Epithelial cell of proximal tubule (primary cell): ENCODE measurements at places on chromosomes 3 and 15. TPM values are rescaled to one million over a fixed set of nuclear protein-coding genes. Genes with fewer than 3 reads are reported as not detected.

The PAQR5 gene
- 9.5 and 10.1 TPM in 2 replicates for total RNA-seq

DNA sequence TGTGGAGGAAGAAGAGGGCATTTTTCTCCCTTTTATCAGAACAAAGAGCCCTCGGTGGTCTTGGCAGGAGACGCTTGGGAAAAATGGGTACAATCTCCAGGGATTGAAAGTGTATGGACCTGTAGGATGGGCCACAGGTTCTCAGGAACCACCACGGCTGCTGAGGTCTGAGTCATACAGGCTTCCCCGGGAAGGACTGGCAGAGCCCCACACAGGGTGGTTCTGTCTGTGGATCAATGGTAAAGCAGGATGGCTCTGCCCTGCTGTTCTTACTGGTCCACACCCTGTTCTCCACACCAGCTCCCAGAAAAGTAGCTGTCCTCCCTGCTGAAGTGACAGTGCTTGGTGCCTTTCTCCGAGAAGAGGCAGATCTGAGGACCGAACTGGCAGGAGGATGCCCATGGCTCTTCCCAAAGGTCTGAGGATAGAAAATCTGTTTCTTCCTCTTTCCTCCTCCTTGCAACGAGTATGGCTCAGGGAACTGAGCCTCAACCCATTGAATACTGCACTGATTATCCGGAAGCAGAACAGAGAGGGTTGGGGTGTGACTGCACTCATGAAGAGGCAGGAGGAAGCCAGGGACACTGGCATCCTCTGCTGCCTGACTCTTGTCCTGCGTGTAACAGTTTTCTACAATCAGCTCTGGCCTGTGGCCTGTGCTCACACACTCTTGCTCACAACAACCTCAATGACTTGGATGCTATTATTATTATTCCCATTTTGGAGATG is 39.0 kb downstream of the KIF9 start:
- DNase-seq, result no peak

DNA sequence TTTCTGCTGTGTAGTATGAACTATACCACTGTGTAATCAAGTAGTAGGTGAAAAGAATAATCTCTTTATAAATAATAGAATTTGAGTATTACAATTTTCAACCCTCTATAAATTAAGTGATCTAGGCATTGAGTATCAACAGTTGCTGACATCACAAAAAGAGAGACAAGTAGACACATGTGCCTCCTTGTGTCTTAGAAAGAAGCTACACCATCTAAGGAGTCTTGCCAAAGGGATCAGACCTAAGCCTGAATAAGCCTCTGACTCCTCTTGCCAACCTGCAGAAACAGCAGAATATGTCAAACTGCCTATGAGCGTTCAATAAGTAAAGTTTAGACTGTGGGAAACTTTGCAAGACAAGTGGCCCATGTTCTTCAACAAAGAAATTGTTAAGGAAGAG is 5.8 kb upstream of the MTMR10 start:
- no peak for DNase-seq

The NRG4 gene
- not detected in 2 replicates for total RNA-seq

- DNase-seq, result no peak
Observed at GRCh38 chr3:107985496-107985895, 105.3 kb downstream of the CD47 start.

The AMIGO3 gene
- 0.07 and 0.86 TPM in 2 replicates for total RNA-seq

GRCh38 chr3:197023241-197023997 is 6.2 kb downstream of the MELTF start:
- DNase-seq, result no peak

DNA sequence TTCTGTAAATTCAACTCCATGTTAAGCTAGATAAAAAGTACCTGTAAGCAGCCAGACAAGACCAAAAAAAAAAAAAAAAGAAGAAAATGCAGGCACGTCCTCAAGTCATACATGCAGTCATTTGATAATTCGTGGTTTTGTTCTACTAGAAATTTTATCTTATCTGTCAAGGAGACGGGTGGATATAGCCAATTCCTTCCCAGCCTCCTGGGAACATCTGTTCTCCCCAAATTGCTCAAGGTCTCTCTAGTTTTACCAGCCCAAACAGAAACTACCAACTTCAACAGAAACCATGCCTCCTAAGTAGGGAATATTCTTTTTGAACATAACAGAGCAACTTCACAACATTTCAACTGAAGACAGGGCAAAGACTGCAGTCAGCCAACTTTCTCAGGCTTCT is 19.5 kb downstream of the RYK start:
- no peak for DNase-seq
